ENCODE measurements at places on chromosomes 12 and 14.

GRCh38 chr12:68772714-68773113, 26.7 kb downstream of the SLC35E3 start:
- DNase-seq, result no peak

- DNase-seq, result no peak
These were observed 138.2 kb upstream of the LHX5 start for GRCh38 chr12:113609692-113610469.

DNA sequence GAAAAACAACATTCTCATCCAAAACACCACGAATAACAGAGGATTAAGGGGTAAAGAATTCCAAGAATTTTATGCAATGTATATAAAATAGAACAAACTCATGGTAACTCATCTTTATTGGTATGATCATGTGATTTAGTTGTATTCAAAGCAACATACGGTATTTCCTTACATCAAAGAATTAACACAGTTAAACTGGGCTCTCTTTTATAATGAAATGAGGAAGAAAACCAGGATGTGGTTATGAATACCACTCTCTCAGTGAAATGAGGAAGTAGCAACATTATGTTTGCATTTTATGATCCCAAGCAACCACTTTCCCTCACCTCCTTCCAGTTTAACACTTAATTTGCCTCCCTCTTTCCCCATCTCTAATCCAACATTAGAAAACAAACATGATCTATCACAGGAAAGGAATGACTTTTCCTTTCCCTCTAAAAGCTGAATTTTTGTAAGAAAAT, 22.9 kb downstream of the SPTLC2 start:
- peak; percentile 43 for DNase-seq

- DNase-seq, result no peak
These were observed 223.7 kb downstream of the TMTC2 start for GRCh38 chr12:82910246-82910893.

- DNase-seq, result no peak
These were observed 123.9 kb downstream of the TMTC2 start for GRCh38 chr12:82810568-82810967.

DNA sequence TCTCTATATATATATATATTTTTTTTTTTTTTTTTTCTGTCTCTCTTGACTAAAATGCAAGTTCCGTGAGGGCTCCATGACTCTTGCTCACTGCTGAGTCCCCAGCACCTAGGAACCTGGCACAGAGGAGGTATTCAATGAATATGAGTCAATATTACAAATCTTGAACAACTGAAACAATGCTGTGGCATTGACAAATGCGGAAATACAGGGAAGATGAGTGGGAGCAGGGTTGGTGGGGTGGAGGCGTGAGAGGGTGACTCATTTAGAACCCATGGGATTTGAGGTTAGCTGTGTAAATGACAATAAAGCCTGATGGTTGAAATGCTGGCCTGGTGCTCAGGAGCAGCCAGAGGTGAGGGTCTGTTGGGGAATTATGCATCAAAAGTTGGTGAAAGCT, 121.7 kb upstream of the FUT8 start:
- DNase-seq, result no peak

GRCh38 chr12:25348593-25348895, 97.8 kb upstream of the KRAS start:
- no peak for DNase-seq

DNA sequence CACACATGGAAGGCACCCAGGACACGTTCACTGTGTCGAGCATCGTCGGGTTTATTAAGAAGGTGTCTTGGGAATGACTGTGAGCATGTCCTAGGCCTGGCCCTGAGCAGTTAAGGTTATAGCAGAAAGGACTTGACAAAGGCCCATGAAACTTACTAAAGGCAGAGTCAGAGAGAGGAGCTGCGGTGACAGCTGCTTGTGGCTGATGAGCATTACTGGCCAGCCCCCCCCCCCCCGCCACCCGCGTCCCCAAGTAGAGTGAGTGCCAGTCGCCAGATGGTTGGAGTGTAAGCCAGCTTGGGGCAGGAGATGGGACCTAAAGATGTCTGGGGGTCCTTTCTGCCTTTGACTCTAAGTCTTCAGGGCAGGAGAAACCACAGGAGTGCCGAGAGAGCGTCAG, 169.9 kb downstream of the TSPAN9 start:
- DNase-seq, result no peak

DNA sequence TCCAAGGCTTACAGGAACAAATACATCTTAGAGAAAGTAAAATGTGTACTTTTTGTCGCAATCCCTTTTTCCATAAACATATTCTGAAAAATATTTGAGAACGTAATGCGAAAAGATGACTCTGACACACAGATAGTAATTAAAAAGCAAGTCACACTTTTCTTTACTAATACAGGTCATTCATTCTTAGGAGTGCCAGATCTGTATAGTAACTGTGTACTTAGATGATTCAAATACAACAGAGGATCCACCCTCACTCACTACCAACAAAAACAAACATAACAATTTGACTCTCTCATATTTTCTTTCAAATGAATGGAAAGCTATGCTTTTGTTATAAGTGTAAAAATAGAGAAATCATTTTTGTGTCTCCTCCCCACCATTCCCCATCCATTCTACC, 795.4 kb downstream of the SLC6A15 start:
- DNase-seq, result no peak

DNA sequence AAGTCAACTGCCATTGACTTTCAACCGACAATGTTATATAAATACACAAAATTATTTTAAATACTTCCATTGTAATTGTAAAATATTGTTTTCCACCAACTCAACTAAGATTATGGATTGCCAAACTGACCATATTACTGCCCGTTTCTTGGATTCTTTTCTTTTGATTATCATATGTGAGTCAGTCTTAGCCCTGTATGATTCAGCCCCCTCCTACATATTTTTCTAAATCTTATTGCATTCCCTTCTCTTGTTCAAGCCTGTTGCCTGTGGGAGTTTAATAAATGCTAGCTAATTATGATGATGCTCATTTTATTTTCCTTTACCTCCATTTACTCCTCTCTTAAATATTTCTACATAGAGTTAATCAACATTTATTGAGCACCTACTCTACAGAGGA, 6.8 kb downstream of the RASSF9 start:
- no peak for DNase-seq

DNA sequence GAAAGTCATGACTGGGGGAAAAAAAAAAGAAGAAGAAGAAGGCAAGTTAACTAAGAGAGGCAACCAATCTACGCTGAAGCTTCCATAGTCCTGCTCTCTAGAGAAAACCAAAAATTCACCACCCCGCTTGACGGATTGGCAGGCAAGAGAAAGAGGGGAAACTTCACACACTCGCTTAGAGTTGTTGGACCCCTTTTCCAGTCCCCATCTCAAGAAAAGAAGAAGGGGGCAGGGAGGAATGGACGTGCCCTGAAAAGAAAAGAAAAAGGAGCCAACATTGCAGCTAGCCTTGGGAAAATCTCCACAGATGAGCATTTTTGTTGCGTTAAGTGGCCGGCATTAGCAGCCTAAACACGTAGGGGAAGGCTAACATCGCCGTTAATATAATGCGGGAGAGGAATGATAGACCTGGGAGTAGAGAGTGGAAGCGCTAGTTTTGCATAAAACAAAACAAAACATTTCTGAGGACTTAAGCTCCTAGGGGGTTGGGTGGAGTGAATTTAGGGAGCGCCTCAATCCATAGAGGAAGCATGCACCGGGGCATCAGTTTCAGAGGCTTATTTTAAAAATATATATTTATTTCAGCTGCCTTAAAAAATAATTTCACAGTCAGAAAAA, 11.3 kb upstream of the FOXG1 start:
- no peak for DNase-seq

DNA sequence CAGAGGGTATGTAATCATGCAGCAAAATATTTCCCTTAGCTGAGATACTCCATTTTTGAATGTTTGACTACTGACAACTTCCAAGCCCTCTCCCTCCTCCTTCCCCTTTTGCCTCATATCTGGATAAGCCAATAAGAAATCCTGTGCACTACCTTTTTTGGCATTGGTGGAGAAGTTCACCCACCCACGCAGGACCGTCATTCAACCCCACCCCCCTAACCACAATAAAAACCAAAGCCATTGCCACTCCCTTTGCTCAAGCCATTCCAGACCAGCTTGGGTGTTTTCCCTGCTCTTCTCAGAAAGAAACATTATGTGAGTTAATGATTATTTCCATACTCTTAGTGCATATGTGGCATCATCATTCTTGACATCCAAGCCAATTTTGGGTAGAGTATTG, 176.7 kb downstream of the PTPN11 start:
- DNase-seq, result no peak

GRCh38 chr12:76069339-76069738, 15.1 kb downstream of the NAP1L1 start:
- no peak for DNase-seq

DNA sequence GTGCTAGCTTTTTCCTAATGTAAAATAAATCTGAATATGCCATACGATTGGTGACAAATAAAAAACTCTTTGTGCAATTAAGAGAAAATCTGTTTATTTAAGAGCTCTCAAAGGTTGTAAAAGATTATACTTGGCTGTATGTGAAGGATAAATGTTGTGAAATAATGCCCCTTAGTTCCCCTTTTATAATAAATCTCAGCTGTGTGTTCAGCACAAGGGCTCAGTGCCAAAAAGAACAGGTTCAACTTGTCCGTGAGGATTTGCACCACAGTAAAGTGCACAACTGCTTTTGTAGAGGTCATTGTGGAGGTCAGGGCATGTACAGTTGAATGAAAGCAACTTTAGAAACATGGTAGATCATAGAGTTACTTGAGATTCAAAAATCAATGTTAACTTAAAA, 118.6 kb downstream of the TRMT5 start:
- no peak for DNase-seq

- no peak for DNase-seq
These were observed 946.2 kb downstream of the BCL11B start for GRCh38 chr14:98325761-98326160.

- peak; percentile 83 for DNase-seq
These were observed at the start of gene MAP1LC3B2 for GRCh38 chr12:116559162-116559935. TSS of gene MAP1LC3B2 (plus strand) at chr12:116559381. CDS start at chr12:116575943, 16,562 bp downstream.

DNA sequence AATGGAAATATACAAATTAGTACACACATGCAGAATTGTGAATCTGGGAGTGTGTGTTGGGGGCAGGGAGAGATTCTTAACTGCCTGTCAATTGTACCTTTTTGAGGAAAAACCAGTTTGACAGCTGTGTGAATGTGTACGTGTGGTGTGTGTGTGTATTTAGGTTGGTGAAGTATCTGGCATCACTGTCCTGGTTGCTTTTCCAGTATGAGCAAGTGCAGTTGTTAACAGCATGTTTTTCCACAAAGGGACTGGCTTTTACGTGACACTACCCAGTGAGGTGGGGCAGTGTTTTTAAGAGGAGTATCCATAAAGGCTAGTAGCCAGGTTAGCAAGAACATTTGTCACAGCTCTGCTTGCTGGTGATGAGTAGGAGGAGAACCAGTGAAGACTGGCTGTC, 56.1 kb downstream of the DAAM1 start:
- no peak for DNase-seq

- no peak for DNase-seq
These were observed 19.7 kb downstream of the DUSP16 start for GRCh38 chr12:12542964-12543363.

DNA sequence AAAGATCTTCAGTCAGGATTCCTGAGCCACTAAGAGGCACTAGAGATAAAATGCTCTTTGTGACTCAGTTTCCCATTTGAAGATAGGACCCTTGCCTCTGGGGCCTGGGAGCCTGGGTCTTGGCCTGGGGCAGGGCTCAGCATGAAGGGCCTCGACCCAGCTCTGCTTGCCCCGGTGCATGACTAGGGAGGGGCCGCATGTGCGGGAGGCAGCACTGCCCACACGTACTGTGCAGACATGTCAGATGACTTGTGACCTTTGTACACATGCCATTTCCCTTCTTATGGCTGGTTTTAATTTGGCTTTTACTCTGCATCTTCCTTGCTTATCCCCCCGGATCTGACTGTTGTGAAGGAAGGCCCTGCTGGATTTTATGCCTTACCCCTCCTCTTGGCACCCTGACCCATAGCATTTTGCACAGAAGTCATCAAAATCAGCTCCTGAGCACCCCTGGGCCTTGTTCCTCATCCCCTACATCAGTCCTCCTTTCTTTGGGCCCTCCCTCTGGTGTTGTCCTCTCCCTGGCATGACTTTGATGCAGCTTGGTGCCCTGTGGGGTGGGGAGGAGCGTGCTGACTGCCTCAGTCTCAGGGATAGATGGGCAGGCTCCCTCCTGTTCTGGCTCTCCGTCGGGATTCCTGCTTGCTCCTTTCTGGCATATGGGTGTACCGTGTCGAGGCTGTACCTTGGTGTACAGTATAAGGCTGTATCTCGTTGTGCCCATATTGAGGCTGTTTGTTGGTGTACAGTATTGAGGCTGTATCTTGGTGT, 4.4 kb downstream of the CLSTN3 start:
- DNase-seq, result no peak

- no peak for DNase-seq
These were observed 475.6 kb downstream of the PDZRN4 start for GRCh38 chr12:41663598-41664265.

DNA sequence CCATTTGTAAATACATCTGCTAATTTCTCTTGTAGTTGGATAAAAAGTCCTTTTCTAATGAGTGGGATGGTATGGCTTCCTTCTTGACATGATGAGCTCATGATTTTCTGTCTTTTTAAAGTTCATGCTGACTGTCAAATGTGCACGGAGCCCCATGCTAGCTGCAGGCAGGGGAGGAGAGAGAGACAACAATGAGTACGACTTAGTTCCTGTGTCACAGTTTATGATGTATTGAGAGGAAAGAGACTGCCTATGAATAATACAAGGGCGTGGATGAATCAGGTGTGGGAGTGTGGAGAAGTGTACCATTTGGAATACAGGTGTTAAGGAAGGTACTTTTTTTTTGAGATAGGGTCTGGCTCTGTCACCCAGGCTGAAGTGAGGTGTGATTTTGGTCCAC, 10.7 kb upstream of the TBC1D30 start:
- DNase-seq, result no peak

GRCh38 chr12:77058740-77059139, 6.6 kb downstream of the E2F7 start:
- no peak for DNase-seq
